ENCODE measurements at places on chromosomes 3 and 15.

- DNase-seq, result no peak
These were observed 6.4 kb downstream of the NUDT16 start for GRCh38 chr3:131387796-131388489.

DNA sequence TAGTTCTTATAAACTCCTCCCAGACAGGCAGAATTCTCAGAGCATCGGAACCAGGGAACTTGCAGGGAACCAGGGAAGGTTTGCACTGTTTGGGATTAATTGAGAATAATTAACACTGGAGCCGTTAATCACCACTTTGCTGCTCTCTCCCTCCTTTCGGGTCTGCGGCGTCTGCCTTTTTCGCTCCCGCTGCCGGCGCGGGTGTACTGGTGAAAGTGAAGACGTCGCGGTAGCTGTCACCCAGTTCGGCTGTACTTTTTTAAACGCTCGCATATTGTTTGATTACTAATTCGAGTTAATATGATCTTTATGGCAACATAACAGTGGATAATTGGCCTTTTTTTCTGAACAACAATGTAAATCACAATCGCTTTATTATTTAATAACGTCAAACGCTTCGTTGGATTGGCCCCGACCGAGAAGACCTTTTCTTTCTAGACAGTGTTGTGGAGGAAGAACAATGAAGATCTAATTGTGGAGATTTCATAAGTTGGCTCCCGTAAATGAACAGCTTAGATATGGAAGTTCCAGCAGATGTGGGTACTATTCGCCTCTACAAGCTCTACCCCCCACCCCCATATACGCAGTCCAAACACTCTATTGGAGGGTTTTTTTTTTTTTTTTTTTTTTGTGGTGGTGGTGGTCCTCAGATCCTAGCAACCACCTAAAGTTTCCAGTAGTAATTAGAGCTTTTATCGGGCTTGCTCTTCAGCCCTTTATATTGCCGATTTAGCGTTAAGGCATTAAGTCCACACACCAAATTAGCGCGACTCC, 12.7 kb downstream of the SOX2 start:
- DNase-seq, result no peak

DNA sequence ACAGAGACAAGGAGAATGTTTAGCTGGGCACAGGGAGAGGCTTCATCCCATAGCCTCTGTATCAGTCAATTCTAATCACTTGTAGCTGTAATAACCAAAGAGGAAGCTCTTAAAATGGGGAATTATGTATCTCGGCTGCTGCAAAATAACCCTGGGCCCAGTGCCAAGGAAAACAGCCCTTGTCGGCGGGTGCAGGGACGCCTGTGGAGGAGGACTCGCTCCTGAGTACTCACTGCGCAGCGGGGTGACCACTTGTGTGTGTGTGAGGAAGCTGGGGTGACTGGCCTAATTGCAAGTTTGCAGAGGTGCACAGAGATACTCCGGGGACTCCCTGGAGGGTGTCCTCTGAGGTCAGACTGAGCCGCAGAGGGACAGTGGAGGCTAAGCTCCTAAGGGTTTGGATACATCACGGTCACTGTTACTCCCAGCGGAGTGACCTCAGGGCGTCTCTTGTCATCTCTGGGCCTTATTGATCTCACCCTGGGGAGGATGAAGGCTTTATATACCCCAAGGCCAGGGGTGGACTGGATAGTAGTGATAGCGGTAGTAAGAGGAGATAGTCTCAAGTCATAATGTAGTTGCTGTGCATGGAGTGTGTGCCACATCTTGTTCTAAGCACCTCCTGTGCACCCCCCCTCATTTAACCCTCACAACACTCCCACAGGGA, 37.2 kb downstream of the SLC6A6 start:
- DNase-seq, result no peak

DNA sequence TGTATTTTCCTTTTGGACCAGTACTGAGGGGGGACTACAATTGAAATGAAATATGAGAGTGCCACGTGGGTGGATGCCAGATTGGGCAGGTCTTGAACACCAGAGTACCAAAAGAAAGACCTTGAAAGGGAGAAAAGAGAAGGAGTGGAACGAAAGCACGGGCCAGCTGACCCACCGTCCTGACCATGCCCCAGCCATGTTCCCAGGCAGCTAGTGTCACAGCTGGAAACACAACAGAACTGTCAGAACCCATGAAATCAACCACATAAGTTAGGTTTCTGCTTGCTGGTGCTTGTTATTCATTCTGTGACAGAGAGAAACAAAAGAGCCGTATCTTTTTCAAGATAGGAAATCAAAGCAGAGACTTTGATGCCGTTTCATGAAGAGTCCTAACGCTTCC, 268.8 kb downstream of the MEX3B start:
- no peak for DNase-seq

DNA sequence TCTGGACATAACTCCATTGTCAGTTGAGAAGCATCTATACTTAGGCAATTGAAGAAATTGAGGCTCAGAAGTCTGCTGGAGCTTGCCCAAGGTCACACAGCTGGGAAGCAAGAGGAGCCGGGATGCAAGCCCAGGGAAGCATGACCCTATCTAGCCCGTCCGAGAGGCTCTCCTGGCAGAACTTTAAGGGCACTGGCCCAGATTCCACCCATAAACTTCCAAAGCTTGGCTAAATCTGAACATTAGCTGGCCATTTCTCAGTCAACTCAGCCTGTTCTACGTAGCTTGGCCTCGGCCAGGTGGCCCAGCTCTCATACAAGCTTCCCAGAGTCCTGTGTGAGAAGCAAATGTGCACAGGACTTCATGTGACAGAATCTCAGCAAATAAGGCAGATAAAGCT, 75.8 kb downstream of the LRIG1 start:
- DNase-seq, result no peak

DNA sequence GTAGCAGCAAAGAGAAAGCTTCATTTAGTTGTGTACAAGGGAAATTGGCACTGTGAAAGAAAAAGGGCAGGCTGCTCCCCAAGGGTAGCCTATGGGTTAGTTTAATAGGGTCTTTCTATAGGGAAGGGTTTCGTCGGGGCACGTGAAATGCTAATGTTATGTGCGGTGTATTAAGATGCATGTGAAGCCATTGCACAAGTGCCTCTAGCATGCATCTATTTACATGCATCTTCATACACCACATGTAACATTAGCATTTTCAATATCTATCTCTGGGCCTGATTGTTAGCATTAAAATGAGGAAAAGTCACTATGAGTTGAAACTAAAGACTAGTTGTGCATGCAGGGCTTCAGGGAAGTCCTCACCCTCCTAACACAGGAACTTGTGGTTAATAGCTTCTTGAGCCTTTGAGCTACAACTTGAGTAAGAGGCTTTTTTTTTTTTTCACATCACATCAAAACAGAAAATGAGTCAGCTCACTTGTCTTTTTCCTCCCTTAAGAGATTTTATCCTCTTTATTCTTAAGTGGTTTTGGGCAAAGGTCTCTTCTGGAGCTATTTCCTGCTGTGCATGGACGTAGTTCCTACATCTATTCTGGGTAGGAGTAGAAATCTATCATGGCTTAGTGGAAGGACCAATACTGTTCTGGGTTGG, 613.4 kb downstream of the ZPLD1 start:
- DNase-seq, result no peak

- DNase-seq, result no peak
These were observed 13.1 kb downstream of the SLC7A14 start for GRCh38 chr3:170572665-170573253.
